ENCODE measurements at places on chromosomes 7 and 10.

DNA sequence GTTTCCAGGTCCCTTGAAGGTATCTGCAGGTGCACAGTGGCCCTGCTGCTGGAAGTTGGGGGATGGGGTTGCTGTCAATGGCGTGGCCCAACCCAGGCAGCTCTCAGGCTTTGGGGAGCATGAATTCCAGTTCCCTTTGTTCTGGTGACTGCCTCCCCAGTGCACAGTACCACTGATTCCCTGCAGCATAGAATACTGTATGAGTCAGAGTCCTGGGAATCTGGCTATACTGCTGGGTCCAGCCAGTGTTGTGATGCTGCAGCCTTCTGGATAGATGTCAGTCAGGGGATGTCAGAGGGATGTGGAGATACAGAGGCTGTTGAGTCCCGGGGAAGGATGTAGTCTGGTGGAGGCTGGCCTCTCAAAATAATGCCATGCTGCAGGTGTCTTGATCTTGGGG lies 99.3 kb downstream of the LANCL2 start:
- no peak for DNase-seq

GRCh38 chr10:60732807-60733516 lies 45.3 kb upstream of the CDK1 start:
- DNase-seq: peak; percentile 56

DNA sequence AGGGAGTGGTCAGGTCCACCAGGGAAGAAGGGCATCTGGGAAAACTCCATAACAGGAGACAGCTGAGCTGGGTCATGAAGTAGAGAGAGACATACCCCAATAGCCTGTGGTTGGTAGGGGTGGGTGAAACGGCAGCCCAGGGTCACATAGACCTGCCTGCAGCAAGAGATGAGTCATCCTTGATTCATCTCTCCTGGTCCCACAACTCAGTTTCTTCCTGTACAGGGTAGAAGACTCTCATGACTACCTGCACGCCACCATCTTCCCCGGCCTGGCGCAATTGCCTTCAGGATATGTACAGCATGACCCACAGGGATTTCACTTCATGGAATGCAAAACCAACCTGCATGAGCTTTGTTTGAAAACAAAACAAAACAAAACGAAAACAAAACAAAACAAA lies 45.1 kb upstream of the ADAM12 start:
- no peak for DNase-seq

DNA sequence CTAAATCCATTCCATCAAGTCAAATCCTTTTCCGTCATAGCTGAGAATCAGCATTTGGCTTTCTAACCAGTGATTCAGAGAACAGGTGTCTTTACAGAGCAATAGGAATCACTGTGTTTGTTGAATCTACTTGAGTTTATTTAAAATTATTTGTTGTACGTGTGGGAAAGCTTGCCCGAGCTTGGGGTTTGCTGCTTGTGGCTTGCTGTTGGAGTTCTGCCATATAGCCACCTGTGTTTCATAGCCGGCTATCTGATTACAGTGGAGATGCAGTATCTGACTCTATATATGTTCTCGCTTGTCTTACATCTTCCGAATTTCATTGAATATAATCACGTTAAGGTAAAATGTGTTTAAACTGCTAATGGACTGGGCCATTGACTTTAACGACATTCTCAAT lies 274.3 kb upstream of the MKI67 start:
- DNase-seq: no peak

DNA sequence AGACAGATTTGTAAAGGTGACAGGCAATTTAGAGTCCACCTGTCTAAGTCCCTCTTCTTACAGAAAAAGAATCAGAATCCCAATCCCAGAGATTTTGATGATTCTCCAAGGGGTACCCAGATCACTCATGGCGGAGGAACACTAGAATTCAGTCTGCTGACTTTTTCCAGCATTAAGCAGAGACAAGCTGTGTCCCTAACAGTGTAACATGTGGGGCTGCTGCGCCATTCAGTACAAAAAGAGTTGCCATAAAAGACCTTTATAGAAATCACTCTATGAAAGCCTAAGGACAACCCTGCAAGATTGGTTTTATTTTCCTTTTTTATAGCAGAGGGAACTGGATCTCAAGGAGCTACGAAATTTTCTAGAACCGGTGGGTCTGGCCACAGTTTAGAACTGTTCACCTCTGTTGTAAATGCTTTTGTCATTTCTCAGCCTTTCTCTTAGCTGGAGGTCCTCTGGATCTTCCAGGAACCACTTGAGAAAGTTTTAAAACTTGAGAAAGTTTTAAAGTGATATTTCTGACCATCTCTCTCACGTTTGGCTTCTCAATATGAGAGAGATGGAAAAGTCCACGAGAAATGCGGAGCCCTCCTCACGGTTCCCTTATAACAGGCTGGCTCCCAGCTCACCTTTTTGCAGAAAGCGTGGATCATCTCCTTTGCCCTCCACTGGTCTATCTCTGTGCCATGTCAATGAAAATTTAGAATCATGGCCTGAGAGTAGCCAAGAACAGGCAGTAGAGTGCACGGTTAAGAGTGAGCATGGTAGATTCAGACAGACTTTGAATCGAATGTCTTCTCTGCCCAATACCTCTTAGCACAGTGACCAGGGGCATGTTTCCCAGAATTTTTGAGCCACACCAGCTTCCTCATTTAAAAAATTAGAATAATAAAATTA lies 826 bp downstream of the GIMAP7 start:
- no peak for DNase-seq

- DNase-seq: peak; percentile 81
Observed at GRCh38 chr10:123402656-123403055, 248.5 kb downstream of the BUB3 start.
